Stimulated activated CD4-positive, alpha-beta T cell treated with anti-CD3 and anti-CD28 coated beads, Interleukin-15, amount 100 ng/mL, for 24 hours (primary cell): ENCODE measurements at places on chromosomes 11 and 22.

- DNase-seq, result no peak
Observed at GRCh38 chr22:49664371-49664881, 163.2 kb downstream of the BRD1 start.

GRCh38 chr22:49586244-49586748 is 241.4 kb downstream of the BRD1 start:
- DNase-seq, result no peak

DNA sequence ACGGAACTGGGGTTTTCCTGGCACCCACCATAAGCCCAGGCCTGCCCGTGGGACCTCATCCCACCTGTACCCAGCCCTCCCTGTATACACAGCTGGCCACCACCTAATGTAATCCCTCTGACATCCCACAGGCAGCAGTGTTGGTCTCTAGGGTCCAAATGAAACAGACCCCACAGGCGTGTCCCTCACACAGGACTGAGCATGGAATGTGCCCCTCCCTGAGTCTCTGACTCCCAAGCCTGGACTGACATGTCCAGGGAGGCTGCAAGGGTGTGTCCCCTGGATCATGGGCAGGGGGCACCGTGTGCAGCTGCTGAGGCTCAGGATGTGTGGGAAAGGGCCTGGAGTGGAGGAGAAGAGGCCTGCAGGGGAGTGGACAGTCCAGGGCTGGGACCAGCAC is 50.6 kb upstream of the PPARA start:
- no peak for DNase-seq

DNA sequence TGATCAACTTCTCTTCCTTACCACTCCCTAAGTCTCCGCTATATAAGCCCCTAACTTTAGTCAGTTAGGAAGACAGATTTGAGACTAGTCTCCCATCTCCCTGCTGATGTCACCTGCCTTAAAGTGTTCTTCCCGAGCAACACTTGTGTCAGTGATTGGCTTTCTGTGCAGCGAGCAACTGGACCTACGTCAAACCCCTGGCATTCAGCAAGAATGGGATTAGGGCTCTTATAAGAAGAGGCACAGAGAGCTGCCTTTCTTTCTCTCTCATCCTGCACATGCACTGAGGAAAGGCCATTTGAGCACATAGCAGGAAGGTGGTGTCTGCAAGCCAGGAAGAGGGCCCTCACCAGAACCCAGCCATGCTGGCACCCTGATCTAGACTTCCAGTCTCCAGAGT is 116.6 kb upstream of the THY1 start:
- DNase-seq, result no peak

- DNase-seq, result no peak
Observed at GRCh38 chr11:27697679-27698275, 2.5 kb downstream of the BDNF start.

GRCh38 chr22:19622061-19622441 is 92.3 kb upstream of the SEPTIN5 start:
- DNase-seq, result no peak

DNA sequence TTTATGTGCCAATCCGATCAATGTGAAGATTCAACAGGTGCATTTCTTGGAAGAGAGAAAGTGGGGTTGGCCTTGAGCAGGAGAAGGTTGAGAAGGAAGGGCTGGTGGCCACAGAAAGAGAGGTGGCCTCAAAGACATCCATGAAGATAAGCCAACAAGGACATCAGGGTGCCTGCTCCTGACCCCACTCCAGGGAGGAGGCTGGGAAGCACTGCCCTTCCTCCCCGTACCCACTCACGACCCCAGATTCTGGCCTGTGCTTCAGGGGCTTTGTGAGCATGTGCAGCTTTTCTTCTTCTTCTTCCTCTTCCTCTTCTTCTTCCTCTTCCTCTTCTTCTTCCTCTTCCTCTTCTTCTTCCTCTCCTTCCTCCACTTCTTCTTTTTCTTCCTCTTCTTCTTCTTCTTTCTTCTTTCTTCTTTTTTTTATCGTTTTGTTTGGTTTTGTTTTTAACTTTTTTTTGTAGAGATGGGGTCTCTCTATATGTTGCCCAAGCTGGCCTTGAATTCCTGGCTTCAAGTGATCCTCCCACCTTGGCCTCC is 30.3 kb downstream of the DKK3 start:
- no peak for DNase-seq

DNA sequence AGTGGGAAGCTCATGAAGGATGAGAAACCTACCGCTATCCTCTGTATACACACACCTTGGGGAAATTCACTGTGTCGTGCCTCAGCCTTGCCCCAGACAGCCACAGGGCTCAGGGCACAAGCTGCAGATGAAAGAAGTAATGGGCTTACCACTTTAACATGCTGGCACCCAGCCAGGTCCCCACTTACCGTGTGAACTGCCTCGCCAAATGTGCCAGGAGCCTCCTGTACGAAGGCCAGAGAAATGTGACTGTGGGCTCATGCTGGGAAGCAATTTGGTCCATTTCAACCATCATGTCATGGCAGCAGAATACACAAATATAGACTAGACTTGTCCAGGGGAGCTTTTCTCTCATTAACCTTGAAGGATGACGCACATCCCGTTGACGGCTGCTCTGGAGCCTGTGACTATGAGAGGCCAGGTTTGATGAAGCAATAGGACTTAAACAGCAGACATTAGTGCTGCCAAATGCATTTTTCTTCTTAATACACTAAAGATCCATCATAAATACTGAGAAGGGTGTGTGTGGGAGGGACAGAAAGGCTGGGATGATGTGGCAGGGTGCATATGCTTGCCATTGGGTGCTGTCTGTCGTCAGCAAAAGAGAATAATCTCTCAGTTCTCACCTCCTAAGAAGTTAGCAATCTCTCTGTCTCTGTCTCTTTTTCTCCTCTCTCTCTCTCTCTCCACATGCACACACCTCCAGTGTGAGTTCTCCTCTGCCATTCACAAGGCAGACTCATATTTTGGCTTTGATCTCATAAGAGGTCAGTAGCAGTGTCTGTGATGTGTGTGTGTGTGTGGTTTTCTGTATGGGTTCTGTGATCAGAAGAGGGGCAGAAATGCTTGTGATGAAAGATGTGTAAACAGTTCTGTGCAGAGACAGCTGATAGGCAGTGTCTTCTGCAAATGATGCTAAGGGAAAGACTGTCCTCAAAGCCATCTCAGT is 142.4 kb downstream of the KIRREL3 start:
- DNase-seq, result no peak

- DNase-seq, result no peak
Observed at GRCh38 chr11:13269775-13270174, 7.8 kb upstream of the BMAL1 start.

GRCh38 chr11:46055371-46055770 is 65.9 kb downstream of the PHF21A start:
- no peak for DNase-seq

DNA sequence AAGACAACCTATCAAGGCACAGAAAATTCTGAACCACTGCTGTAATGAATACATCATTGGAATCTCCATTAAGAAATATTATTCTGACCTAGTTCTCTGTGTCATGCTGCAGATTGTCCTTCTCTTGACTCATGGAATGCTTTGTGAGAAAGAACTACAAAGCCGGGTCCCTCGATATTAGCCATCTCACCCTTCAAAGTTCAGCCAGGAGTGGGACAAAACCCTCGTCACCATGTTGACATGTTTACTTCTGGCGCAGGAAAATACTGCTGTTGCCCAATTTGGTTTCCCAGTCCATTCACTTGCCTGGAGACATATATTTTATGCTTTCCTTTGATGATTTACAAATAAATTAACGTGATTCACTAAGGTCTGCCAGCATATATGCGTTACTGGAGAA is 10.9 kb upstream of the WT1 start:
- no peak for DNase-seq

DNA sequence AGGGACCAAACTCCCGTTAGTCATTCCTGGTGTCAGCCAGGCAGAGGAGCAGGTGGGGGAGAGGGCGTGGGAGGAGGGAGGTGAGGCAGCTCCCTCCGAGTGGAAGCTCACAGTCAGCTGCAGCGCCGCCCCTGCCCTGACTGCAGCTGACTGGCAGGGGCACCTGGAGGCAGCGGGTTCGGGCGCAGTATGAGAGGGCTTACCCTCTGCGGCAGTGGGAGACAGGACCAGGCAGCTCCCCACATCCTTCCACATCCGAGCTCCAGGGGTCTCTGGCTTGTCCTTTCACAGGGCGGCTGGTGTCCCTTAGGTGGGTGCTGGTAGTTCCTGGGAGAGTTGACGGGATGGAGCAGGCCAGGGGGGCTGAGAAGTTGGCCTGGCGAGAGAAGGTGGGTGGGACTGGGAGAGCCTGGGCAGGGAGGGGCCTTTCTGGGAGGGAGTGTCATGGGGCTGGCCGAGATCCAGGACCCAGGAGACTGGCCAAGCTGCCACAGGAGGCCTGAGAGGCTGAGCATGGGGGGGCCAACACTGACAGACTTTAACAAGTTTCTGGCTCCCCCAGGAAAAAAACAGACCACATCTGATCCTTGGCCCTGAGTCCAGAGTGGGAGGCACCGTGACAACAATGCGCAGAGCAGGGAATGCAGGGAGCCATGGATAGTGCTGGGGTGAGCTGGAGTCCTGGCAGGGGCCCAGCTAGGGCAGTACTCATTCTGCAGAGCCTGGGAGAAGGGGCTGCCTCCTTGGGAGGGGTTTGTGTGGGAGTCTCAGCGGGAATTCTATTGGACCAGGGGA is 4.9 kb downstream of the ADORA2A start:
- peak; percentile 69 for DNase-seq

DNA sequence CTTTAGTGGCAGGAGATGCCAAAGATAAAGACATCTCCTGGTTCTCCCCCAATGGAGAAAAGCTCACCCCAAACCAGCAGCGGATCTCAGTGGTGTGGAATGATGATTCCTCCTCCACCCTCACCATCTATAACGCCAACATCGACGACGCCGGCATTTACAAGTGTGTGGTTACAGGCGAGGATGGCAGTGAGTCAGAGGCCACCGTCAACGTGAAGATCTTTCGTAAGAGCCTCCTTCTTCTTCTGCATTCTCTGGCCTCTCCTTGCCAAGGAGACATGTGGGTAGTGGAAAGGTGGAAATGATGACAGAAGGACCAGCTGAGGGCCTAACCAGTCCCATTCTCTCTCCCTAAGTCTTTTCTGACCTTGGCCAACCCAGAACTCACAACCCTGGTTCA is 110.1 kb upstream of the TTC12 start:
- no peak for DNase-seq

- no peak for DNase-seq
Observed at GRCh38 chr11:128482512-128483191, 104.7 kb downstream of the ETS1 start.

GRCh38 chr22:33896575-33897447 is 23.5 kb downstream of the LARGE1 start:
- no peak for DNase-seq

GRCh38 chr11:28625532-28625931 is 517.3 kb downstream of the METTL15 start:
- no peak for DNase-seq

DNA sequence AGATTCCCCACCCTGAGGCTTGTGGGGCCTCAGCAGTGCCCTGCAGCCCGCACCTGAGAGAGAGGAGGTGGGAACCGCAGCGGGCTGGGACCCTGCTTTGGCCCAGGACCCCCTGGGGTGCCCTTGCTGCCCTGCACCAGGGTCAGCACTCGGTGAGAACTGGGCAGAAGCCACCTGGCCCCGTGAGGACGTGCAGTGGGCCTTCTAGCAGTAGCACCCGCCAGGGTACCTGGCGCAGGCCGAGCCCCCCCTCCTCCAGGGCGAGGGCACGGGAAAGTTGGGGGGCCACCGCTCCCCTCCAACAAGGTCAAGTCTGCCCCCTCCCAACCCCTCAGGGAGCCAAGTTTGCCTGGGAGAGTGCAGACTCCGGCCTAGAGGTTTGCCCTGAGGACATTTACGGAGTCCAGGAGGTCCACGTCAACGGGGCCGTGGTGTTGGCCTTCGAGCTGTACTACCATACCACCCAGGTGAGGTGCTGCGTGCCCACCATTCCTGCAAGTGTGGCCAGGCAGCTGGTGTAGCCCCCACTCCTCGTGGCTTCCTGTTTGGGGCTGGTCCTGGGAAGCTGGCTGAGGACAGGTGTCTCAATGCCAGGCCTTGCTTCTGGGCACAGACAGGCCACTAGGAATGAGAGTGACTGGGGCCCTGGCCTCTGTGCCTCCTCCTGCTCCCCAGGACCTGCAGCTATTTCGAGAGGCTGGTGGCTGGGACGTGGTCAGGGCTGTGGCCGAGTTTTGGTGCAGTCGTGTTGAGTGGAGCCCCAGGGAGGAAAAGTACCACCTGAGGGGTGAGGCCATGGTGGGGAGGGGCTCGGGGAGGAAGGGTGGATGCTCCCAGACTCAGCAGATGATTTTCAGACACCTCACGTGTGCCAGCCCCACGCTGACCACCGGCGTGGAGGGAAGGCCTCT is 3.5 kb downstream of the PGGHG start:
- DNase-seq, result no peak

- DNase-seq, result no peak
Observed at GRCh38 chr11:109040303-109040702, 375.4 kb downstream of the DDX10 start.

- DNase-seq, result no peak
Observed at GRCh38 chr11:60242740-60243239, at the start of gene MS4A4E. Gene MS4A4E (minus strand): TSS chr11:60243137. CDS start chr11:60230055, 13,082 bp downstream.

- DNase-seq, result no peak
Observed at GRCh38 chr11:83166193-83166866, 9.4 kb downstream of the PCF11 start.

DNA sequence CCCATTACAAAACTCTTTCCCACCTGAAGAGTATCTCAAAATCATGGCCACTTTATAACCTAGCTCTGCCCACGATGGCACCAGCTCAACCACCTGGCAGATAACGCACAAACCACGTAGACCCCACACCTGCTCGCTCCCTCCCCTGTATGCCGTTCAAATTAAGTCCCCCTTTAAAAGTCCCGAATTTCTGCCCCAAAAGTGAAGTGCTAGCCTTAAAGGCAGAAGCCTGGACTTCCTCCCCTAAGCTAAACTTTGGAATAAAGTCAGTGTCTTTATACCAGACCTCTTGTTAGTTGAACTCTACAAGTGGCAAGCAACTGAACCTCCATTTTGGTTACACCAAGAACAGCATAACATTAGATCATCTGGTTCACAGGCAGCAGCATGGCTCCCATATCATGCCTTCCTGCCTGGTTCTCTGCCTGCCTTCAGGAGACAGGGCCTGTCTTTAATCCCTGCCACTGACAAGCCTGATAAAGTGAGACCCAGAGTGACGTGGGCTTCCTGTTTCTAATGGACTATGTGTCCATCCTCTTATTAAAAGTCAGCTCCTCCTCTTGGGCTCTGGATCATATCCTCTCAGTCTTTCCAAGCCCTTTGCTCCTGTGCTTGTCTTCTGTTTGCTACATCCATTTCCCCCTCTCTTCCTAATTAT is 32.6 kb upstream of the NNMT start:
- no peak for DNase-seq
